ENCODE measurements at places on chromosomes 5 and 9.

GRCh38 chr9:6488395-6488794 lies 75.4 kb downstream of the UHRF2 start:
- no peak for DNase-seq

DNA sequence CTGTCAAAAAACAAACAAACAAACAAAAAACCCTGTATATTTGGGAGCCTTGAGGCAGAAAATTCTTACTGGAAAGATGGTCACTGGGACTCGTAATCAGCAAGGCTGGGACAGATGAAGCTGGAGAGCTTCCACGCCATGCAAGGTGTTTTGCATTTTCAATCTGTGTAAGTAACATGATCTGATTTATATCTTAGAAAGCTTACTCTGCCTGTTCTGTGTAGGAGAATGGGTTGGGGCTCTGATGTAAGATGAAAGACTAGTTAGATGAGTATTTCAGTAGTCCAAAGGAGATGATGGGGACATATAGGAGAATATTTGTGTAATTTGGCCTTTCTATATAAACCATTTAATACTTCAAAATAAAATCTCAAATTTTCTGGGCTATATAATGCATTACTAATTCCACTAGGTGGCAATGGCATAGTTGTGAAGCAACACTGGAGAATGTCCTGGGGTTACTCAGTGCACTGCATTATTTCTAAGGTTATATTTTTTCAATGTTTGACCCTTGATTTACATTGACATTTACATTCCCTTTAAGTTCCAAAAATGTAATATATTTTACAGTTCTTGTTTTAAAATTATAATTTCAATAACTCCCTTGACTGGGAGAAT lies 21.9 kb upstream of the FSD1L start:
- DNase-seq: no peak

DNA sequence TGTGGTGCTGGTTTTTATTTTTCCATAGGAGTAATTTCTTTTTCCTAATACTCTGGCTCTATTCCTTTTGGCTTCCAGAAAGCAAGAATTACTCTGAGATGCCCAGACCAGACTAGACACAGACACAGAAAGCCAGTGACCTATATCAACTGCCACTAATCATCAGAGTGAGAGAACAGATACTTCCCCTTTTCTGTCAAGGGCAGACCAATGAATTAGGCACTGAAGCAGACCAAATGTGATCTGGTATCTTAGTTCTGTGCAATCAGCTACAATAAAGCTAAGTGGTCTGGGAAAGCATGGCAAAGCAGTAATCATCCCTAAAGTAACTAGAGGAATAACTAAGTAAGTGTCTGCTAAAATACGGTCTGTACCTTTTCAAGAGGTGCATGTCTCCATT lies 239.1 kb downstream of the ELAVL2 start:
- no peak for DNase-seq

GRCh38 chr9:74772121-74772520 lies 115.6 kb downstream of the TRPM6 start:
- DNase-seq: no peak

- no peak for DNase-seq
Measured at GRCh38 chr5:180668835-180669596, 19.6 kb upstream of the FLT4 start.

DNA sequence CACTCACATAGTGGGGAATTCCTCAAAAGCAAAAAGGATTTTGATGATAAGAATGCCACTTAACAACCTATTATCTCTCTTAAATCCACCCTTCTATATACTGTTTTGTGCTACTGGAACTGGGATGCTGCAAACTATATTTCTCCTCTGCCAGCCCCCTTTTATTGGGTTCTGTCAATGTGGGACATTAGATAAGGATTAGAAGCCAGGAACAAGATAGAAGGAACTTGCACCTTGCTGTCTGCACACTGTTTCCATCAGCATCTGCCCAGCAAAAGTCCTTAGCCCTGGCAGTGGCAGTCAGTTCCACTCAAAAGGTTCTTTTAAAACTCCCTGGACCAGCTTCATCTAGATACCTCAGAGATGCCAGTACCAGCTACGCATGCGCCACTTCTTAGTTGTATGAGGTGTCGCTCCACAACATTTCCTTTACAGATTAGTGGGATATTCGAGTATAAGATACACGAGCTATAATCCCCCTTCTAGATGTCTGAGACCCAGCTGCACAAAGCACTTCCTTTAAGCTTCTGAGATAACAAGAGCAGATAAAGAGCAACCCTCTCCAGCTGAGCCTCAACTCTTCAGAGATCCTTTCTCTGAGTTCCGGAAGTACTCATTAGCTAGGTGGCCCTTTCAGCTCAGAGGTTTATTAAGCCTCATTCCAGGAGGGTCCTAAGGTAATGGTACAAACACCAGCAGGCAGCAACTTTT lies 45.3 kb downstream of the CERT1 start:
- no peak for DNase-seq

GRCh38 chr5:120765189-120765588 lies 301.1 kb downstream of the PRR16 start:
- DNase-seq: no peak

DNA sequence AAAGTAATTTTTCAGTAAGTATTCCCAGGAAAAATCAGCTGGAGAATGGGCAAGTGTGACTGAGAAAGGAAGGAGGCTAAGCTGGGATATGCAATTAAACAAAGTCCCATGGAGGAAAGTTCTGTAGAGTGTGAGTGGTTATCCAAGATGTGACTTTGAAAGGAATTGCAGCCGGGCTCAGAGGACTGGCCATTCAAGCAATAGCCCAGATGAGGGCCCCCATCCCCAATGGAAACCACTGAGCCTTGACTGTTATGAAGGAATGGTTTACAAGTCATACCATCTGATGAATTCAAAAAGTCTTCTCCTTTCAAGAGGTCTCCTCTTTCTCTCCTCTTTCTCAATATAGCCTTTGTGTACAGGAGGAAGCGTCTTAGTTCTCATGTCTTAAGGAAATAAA lies 6.5 kb downstream of the LVRN start:
- DNase-seq: no peak

- DNase-seq: peak; percentile 19
Measured at GRCh38 chr9:125649315-125649714, 57.7 kb downstream of the MAPKAP1 start.

DNA sequence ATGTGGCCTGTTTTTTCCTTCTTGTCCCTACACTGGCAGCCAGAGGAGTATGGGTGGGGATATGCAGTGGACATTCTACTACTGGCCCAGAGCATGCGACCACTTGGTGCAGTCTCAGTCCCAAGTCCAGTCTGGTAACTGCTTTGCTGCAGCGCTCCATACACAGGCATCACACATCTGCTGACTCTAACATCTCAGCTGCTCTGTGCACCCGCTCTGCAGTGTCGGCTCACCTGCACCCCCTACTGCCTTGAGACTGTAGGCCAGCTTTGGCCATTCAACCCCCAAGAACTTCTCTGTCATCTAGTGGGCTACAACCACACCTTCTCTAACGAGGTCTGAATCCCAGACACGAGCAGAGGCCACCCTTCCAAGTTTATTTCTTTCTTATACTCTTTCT lies 46.4 kb upstream of the SLCO6A1 start:
- DNase-seq: no peak

DNA sequence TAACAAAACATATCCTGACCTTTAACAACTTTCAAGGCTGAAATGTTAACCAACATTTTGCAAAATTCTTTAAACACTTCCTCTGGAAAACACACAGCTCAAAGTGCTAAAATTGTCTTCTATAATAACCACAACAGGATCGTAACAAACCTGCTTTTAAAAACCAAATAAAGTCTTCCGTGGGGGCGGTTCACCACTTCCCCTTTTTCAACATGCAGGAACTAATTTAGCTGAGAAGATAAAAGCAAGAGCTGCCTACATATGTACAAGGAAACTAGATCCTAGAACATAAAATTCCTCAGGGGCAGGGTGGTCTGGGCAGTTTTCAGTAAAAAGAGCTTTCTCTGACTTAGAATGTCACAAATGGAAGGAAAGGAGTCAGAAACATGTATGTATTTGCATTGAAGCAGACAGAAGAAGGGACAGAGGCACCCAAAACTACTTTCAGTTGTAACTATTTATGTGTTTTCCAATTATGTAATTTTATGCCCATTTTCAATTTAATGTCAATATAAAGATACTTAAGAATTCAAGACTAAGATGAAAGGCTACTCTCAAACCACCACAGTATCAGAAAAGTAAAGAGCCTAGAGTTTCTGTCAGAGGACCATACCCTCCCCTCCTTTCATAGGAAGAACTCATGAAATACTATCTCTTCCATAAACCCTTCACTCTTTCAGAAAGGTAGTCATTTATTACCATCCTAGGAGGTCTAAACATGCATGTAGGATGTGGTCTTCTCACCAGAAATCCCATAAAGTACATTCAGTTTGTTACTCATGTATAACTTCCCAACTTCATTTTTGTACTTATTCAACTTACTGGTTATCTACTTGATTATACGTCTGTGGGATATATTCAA lies 185.9 kb upstream of the RASA1 start:
- no peak for DNase-seq

DNA sequence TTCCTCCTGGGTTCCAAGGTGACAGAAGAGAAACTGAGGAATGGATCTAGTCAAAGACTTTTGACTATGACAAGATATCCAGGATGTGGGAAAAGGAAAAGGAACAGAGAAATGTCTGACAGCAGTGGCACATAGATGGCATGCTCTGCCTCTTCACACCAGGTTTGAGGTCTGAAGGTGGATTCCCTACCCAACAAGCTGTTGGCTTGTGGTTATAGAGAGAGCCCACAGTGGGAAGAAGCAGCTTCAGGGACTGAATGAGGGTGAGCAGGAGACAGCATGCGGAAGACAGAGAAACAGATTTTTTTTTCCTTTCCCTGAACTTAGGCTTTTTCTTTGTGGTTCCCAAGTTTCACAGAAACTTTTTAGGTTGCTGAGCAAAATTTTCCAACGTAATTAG lies 20.6 kb downstream of the IFNW1 start:
- DNase-seq: no peak

DNA sequence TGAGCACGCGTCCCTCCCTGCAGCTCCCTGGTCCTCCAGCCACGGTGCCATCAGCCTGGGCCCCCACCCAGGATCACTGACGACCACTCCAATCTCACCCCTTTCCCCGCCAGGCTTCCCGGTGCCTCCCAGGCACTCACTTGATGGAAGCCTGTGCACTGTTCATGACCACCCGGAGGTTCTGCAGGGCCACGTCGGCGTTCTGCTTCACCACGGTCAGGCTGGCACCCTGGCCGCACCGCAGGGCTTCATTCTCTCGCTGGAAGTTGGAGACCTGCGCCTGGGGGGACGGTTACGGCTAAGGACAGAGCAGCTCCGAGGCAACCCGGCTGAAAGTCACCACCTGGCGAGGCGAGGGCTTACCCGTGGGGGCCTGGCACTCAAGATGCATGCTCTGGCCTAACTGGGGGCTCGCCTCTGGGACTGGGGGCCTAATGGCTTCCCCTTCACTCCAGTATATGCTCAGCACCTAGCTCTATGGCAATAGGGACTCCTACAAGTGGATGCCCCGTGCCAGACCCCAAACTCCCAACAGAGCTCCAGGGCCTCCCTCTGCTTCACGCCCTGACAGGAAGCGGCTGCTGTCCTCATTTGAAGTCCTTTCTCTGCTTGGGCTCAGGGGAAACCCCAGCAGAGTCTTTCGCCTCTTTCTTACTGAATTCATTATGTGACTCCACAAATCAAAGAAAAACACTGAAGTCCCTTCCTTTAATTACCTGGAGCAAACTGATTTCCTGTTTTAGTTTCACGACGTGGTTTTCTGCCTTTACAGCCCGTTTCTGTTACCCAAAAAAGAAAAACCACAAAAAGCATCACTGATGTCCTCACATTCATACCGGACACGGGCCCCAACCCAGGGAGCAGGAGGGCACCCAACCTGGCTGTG lies 4.2 kb upstream of the SNAPC4 start:
- peak; percentile 35 for DNase-seq

GRCh38 chr9:38686933-38687332 lies 33.0 kb downstream of the FAM240B start:
- DNase-seq: no peak

GRCh38 chr9:127885508-127886281 lies 8.2 kb upstream of the AK1 start:
- no peak for DNase-seq

GRCh38 chr9:123868002-123868401 lies 61.9 kb downstream of the DENND1A start:
- DNase-seq: no peak

DNA sequence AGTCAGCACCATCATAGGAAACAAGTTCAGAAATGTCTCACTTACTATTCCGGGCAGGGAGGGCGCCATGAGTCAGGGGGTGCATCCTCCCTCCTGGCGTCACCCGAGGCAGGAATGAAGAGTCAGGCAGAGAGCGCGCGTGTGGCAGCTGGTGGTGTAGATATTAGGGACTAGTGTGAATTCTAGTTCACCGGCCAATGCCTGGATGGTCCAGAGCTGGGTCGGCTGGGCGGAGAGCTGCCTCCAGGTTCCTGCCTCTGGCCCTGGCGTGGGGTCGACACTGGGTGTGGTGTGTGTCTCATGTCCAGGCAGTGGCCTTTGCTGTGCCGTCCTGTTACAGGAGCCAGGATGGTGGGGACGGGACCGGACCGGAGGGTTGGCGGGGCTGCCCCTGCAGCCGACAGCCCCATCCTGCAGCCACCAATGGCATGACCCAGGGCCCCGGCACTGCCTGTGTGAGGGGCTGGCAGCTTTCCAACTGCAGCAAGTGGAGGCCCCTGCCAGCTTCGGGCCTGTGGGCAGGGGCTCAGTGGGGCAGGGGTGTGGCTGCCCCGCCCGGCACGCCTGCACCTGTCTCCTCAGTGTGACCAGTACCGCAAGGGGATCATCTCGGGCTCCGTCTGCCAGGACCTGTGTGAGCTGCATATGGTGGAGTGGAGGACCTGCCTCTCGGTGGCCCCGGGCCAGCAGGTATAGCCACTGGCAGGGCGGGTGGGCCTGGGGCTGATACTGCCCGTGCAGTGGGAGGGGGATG lies 9.1 kb downstream of the DIPK1B start:
- no peak for DNase-seq

DNA sequence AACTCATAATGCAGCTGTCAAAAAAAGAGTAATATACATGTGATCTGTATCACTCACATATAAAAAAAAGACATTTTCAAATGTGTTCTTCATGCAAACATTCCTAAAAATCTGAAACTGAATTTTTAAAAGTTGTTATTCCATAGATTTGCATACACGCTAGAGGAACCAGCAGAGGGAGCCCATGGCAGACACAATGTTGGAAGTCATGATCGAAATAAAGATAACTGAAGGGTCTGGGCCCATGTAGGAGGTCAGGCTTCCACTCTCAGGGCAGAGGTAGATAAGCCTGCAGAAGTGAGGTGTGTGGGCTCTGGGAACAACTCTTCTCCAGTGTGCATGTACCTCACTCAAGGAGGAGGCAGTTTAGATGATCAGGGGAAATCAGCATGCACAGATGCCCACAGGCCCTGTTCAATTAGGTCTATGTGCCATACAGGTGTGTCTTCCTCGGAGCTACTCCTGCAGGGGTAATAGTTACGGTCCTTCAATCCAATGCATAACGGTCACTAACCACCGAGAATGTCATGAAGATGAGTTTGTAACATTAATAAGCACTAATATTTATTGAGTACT lies 208.6 kb downstream of the EPB41L4A start:
- DNase-seq: no peak

- no peak for DNase-seq
Measured at GRCh38 chr9:13971966-13972655, 341.8 kb downstream of the NFIB start.
